ENCODE measurements at places on chromosomes 16 and 17.

- no peak for DNase-seq
These were observed 11.5 kb downstream of the SMG6 start for GRCh38 chr17:2292100-2292499.

- DNase-seq: no peak
These were observed 24.9 kb upstream of the GRB2 start for GRCh38 chr17:75430159-75430974.

DNA sequence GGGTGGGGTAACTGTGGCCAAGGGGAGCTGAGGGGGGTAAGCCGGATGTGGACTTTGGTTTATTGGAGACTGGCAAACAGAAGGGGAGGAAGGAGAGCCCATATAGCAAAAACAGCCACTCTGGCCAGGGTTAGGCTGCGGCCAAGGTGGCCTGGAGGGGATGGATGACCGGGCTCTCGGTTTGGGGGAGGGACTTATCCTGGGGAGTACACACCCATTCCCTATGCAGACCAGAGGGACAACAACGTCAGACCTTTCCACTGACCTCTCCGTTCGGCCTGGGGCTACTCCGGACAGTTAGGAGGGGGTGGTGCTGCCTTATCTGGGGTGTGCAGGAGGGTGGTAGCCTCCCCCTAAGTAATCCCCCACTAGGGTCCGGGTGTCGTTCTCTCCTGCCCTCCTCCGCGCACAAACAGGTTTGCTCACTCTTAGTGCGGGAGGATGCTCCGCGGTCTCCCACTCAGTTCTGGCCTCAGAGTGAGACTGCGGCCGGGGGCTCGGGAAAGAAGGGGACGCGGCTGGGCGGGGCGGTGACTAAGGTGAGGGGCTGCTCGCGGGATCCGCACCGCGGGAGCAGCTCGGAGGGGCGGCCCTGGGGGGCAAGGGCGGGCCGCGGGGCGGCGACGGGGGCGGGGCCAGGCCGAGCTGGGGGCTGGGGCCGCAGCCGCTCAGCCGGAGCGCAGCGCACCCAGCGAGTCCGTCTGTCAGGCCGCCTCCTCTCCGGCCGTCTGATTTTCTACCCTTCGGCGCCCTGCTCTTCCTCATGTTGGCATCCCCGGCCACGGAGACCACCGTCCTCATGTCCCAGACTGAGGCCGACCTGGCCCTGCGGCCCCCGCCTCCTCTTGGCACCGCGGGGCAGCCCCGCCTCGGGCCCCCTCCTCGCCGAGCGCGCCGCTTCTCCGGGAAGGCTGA is at the start of gene WNK4:
Gene WNK4, plus strand, starts transcription at position 675 of the 915 bp plus-strand sequence. Its CDS starts 89 bp downstream, at position 764.
- no peak for DNase-seq

GRCh38 chr17:45973946-45974859 is 24.8 kb upstream of the STH start:
- DNase-seq: no peak

DNA sequence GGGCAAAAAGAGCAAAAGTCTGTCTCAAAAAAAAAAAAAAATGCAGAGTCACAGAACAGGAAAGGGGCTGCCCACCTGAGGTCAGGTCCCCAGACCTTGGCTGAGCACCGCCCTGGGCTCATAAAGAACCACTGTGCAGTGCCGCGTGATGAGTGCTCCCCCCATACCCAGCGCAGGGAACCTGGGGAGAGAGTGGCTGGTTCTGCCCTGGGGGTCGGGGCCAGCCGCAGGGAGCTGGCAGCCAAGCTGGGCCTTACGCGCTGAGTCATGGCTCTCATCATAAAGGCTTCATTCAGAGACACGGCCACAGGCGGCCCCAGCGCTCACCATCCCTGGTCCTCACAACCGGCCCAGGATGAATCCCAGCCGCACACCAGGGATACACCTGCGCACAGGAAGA is 80.7 kb downstream of the RAB11FIP4 start:
- DNase-seq: no peak

GRCh38 chr16:35314298-35314697 is 1854.9 kb downstream of the TP53TG3F start:
- DNase-seq: no peak

DNA sequence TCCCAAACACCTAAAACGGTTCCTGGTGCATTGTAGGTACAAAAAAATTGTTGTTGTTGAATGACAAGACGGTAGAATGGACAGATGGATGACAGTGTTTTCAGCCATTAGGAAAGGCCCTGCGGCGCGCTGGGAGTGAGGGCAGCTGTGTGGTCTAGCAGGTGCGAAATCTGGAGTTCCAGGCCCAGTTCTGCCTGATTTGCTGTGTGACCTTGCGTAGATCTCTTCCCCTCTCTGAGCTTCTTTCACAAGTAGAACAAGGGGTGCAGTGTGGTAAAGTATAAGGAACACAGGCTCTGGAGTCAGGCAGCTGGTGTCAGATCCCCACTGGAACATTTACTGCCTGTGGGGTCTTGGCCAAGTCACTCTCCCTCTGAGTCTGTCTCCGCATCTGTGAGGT is 25.3 kb downstream of the SPNS2 start:
- no peak for DNase-seq

- DNase-seq: no peak
These were observed 7.8 kb downstream of the SLC47A2 start for GRCh38 chr17:19708431-19709175.

- no peak for DNase-seq
These were observed 84.3 kb downstream of the BMERB1 start for GRCh38 chr16:15518381-15519351.

DNA sequence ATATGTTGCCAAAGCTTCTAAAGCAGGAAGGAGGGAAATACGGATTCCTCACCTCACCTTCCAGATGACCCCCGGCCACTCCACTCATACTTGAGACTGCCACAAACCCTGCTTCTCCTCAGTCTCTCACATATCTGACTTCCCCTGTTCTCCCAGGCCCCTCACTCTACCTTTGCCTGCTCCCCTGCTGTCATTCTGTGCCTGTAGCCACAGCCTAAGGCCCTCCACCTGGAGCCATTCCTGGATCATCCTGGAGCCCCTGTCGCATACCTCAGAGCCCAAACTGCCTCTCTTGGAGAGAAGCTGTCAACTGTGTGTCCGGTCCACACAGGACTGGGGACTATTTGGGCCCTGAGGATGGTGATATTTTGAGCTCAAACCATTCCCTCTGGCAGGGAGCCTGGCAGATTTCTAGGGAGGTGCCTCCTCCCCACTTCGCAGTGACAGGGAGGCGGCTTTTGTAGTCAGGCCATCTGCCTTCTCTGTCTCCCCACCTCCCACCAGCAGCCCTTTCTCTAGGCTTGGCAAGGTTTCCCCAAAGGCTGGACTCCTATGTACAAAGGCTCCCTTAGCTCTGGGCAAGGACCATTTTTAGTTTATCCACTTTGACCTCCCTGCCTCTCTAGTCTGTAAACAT is 2.3 kb upstream of the MED24 start:
- no peak for DNase-seq

DNA sequence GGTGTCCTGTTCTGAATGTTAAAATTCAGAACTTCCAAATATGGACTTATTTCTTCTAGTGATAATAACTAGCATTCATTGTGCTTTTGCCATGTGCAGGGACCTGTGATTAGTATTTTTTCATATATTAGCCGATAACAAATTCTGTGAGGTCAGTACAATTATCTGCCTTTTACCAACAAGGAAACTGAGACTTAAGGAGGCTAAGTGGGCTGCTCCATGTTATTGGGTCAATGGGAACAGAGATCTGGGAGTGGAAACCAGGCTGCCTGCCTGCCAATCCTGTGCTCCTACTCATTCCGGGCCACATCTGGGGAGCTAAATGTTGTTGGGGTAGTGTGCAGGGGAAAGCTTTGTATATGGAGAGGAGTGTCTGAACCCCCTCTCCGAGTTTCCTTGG is 3.7 kb downstream of the TMEM106A start:
- no peak for DNase-seq

DNA sequence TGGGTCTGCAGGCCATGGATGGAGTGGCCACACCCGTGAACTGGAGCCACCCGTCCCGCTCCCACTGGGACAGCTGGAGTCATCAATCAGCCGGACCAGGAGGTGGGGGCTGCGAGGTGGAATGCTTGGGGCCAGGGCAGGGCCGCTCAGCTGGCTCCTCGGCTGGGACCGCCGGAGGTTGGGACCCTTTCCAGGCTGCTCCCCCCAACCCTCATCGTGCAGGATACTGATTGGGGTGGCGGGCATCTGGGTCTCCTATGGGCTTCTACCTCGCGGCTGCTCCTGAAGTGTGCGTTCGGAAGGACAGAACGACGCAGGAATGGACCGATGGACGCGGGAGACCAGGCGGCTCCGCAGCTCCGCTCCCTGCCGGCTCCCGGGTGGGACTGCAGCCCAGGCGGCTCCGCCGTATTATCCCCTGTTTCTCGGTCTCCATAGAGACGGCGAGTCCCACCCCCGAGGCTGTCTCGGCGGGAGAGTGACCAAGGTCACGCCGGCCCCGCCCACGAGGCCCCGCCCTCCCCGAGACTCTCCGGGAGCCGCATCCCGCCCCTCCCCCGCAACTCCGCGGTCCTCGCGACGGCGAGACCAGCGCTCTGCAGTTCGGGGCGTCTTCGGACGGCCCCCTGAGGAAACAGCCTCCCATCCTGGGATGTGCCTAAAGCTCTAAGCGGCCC is at the start of gene TPPP3:
Gene TPPP3, minus strand, starts transcription at position 388 of the 677 bp plus-strand sequence. CDS start 2,387 bp downstream, outside the sequence.
- peak; percentile 78 for DNase-seq

DNA sequence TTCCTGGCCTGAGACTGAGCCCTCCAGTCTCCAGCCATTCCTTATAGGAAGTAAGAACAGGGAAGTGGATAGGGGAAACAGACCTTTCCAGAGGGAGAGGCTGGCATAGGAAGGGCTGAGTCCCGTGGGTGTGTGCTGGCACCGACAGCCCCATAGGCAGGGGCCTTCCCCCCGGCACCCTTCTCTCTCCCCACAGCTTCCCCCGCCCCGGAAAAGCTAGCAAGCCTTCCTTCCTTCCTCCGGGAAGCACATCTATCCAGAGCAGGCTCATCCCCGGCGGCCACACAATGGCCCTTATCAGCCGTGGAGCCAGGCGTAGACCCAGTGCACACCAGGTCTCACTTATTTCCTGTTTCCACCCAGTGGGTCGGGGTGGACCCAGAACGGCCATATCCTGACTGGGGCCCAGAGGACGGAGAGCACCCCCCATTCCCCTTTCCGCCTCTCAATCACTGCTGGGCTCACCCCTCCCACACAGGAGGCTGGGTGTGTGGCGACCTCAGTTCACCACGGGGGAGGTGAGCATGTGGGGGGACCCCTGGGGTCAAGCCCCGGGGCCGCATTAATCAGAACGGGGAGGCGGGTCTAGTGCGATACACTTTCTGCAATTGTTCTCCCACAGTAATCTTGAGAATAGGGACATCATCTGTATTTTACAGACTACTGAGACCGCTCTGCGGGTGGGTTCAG is 950 bp upstream of the MYO1C start:
- DNase-seq: no peak

DNA sequence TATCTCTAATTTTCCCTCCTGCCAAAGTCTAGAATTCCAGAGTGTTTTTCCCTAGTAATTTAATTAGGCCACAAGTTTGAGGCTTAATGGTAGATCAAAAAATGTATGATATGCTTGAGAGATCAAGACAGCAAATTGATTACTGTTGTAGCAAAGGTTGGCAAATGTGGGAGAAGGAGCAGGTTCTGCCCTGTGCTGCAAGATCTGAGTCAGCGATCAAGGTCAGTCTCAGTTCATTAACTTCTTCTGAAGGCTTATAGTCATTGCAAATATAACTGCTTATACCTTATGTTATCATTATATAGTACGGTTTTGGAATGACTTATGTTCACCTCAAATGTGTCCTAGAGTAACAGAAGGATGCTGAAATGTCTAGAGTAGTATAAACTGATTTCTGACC is 231.1 kb upstream of the TBX2 start:
- no peak for DNase-seq

GRCh38 chr17:250487-251300 is 69.2 kb upstream of the DOC2B start:
- no peak for DNase-seq

DNA sequence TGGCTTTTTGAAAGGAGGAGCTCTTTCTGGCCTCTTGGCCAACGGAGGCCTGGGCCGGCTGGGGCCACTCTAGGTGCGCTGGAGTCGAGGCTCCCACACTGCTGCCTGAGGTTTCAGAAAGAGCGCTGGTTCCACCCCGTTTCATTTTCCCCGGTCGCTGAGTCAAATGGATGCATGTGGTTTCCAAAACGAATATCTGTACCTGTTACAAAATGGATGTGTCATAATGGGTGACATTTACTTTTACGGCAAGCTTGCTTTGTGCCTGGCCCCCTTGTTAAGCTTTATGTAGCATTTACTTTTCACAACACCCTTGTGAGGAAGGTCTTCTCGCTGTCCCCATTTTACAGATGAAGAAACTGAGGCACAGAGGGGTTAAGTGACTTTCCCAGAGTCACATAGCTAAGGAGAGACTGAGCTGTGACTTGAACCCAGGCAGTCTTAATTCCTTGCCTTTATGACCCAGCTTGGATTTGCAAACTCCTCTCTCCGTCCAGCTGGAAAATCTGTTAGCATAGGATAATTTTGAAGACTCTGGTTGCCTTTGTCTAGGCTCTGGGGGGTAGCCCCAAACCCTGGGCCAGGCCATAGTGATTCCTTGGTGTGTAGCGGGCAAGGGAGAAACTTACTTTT is 10.6 kb downstream of the KSR1 start:
- no peak for DNase-seq

DNA sequence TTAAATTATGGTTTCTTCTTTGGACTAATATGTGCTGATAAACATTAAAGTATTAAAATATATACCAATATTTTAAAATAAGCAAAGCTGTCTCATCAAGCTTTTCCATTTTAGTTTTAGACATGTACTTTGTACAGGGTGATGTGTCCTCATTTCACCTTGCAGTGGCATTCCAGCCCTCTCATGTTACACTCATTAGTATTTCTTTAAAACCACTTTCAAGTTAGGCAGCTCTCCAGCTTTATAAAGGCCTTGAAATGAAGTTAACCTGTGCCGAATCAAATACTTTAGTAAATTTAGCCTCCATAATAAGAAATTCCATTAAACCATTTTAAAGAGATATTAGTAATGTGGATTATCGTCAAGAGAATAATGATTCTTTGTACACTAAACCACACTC is 107.6 kb upstream of the HLF start:
- DNase-seq: no peak

GRCh38 chr17:44334727-44335126 is 10.1 kb upstream of the SLC25A39 start:
- no peak for DNase-seq

- DNase-seq: no peak
These were observed 3.7 kb upstream of the PIK3R6 start for GRCh38 chr17:8871081-8871581.

Data from left renal cortex interstitium (tissue), 4 donors.